Stomach (tissue), 19 donors: ENCODE measurements at places on chromosomes 13 and 19. TPM values are rescaled to one million over a fixed set of nuclear protein-coding genes. Genes with fewer than 3 reads are reported as not detected.

DNA sequence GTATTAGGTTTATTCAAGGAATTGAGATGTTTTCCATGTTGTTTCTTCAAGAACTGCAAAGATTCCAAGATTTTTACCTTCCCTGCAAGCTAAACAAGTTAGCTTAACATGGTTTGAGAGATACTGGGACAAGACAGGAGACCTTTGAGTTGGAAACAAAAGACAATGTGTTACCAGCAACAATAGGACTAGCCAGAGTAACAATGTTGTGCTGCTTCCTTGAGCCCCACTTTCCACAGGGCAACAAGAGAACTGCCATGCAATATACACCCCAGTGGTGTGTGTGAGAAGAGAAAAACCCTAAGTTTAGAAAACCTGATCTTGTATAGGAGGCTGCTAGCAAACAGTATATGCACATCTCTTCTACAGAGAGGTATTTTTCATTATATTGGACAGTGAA is 264.6 kb downstream of the PCDH20 start:
- no peaks in the 10 kb centered on the region for H3K4me1 ChIP-seq
- H3K27me3 ChIP-seq: no peaks in the 10 kb centered on the region
- no peak for DNase-seq

DNA sequence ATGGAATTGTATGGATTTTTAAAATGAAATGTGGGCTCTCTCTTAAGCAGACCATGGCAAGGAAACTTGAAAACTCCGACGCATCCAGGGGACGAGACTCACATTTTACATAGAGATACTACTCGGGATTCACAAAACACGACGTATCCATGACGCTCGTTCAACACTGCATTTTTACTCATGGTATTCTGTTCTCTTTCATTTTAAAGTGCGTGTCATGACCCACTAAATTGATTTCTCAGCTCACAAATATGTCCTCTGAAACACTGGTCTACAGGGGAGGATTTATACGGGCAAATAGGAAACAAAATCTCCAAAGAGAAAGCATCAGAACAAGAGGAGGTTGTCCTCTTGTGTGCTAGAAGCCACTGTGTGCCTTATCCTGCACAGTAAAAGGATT is 523.5 kb downstream of the MYO16 start:
- DNase-seq: no peak
- H3K27ac ChIP-seq: no peak overlapping the region
- H3K4me3 ChIP-seq: no peak overlapping the region
- H3K36me3 ChIP-seq: no peaks in the 10 kb centered on the region
- H3K4me1 ChIP-seq: peaks cover 13% of the 10 kb centered on the region

Gene DACT3
- 9.7 TPM for total RNA-seq

- H3K27me3 ChIP-seq: peaks cover 50% of the 10 kb centered on the region
- H3K36me3 ChIP-seq: no peaks in the 10 kb centered on the region
- H3K4me1 ChIP-seq: peaks cover 45% of the 10 kb centered on the region
- H3K27ac ChIP-seq: peak overlapping the region; percentile 80
These were observed 28.4 kb downstream of the MCF2L start for GRCh38 chr13:112997188-112998130.

DNA sequence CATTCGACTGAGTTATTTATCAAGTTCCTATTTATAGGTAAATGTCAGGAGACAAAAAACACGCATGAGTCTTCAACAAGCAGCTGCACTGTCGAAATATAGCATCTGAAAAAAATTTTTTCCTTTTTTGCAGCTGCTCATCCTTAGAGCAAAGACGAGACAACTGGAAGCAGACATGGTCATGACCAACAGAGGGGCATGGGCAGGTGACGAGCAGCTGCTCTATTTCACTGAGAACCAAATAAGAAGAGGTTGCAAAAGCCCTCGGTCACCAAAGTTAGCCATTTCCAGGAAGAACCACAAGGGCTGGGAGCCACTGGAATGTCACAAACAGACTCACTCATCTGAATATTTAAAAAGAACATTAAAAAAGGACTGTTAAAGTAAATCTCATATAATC is 22.2 kb downstream of the SOHLH2 start:
- no peak overlapping the region for H3K27ac ChIP-seq
- no peak overlapping the region for H3K4me3 ChIP-seq
- no peaks in the 10 kb centered on the region for H3K36me3 ChIP-seq

Gene IGSF23
- not detected for total RNA-seq

Gene CD70
- total RNA-seq: not detected
